ENCODE measurements at places on chromosomes 6 and 20.

GRCh38 chr20:54257071-54257816, 49.4 kb downstream of the PFDN4 start:
- no peaks in the 10 kb centered on the region for H3K4me1 ChIP-seq
- no peak overlapping the region for H3K27ac ChIP-seq
- no peak overlapping the region for H3K4me3 ChIP-seq
- no peaks in the 10 kb centered on the region for H3K27me3 ChIP-seq

DNA sequence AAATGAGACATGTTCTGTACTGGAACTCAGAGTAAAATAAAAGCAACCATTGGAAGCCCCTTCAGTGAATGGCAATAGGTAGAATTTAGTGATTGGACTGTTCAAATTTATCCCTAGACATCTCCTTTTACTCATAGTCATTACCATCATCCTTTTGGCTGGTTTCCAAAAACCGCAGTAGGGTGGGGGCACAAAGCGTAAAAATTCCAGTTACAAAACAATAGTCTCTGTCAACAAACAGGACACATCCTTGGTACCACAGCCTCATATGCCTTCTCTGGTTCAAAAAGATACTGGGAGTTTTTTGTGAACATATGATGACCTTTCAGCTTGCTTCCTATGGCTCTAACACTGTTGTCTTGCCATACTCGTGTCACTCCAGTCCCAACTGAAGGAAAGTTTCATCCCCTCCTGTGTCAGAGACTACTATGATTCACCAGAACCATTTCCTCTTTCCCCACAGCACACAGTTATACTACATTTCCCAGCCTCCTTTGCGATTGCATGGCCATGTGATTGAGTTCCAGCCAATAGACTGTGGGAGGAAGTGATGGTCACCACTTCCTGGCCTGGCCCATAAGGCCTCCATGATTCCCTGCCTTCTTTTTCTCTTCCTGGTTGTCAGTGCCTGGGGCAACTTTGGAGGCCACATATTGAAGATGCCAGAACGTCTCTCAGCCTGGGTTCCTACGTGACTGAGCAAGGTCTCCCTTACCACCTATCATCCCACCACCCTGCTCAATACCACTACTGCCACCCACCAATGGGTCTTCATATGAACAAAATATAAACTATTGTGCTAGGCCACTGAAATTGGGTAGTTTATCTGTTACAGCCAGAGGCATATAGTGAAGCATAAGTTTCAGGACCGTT, 162.4 kb downstream of the ID4 start:
- no peaks in the 10 kb centered on the region for H3K4me1 ChIP-seq
- H3K4me3 ChIP-seq, result no peak overlapping the region
- no peaks in the 10 kb centered on the region for H3K36me3 ChIP-seq
- DNase-seq, result peak; percentile 4
- H3K27me3 ChIP-seq, result no peaks in the 10 kb centered on the region
- H3K27ac ChIP-seq, result no peak overlapping the region

DNA sequence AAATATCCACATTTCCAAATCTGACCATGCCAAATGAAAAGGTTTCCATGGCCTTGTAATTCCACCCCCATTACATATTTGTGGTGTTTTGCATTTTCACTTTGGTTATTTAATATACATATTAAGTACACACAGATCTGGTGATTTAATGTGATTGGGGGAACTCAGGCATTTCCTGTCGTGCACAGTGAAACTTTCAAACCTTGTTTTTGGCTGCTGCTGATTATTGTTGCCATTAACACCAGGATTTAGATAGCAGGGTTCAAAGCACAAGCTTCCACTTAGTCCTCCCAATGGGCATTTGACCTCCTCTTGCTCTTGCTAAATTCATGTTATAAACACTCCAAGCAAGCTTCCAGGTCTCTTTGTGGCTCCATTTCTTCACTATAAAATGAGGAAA, 166.5 kb downstream of the SOBP start:
- peaks cover 18% of the 10 kb centered on the region for H3K4me1 ChIP-seq
- no peak overlapping the region for H3K27ac ChIP-seq
- DNase-seq, result no peak
- H3K27me3 ChIP-seq, result no peaks in the 10 kb centered on the region

- no peak overlapping the region for H3K27ac ChIP-seq
- H3K27me3 ChIP-seq, result no peaks in the 10 kb centered on the region
- H3K4me1 ChIP-seq, result peaks cover 6% of the 10 kb centered on the region
- H3K4me3 ChIP-seq, result no peak overlapping the region
Observed at GRCh38 chr20:38196592-38196991, 31.5 kb upstream of the TGM2 start.

DNA sequence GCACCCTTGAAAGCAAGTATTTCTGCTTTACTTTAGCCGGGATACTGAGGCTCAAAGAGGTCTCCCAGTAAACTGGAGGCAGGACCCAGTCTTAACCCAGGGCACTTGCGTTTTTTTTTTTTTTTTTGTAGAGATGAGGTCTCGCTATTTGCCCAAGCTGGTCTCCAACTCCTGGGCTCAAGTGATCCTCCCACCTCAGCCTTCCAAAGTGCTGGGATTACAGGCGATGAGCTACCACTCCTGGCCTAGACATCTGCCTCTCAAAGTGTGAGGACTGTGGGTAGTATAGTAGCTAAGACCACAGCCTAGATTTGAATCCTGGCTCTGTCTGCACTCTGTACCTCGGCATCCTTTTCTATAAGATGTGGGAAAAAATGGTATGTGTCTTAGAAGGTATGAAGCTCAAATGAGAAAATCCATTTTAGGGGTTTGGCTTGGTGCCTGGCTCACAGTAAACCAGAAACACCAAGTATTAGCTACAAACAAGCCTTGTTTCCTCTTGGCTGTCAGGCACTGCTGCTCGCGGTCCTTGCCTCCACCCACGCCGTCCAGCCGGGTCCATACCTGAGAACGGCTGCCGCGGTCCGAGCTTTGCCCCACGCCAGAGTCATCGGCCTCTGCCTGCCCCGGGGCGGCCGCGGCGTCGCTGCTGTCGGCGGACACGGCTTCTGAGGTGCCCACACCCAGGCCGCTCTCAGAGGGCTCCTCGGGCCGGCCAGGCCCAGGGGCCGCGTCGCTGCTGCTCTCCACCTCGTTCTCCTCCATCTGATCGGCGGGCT, 1.2 kb downstream of the ZNF335 start:
- peaks cover 36% of the 10 kb centered on the region for H3K4me1 ChIP-seq
- H3K27me3 ChIP-seq, result no peaks in the 10 kb centered on the region
- peak; percentile 56 for DNase-seq
- peaks cover 31% of the 10 kb centered on the region for H3K36me3 ChIP-seq
- H3K4me3 ChIP-seq, result peak overlapping the region; percentile 95

DNA sequence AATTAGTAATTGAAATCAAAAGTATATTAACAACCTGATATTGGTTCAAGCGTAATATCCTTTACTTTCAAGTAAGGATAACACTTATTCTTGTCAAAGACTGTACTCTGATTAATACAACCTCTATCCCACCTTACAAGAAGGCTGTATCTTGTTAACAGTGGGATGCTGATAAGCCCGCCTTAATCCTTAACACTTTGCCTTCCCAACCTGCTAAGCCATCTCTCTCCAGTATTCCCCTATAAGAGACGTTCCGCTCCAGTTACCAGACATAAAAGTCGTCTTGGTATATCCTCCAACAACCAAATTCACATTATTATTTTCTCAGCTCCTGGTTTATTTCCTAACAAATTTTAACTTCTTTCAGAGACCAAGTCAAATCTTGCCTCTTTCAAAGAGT, 2.0 kb downstream of the BTBD9 start:
- no peaks in the 10 kb centered on the region for H3K36me3 ChIP-seq
- H3K4me3 ChIP-seq, result no peak overlapping the region
- DNase-seq, result no peak
- H3K27me3 ChIP-seq, result no peaks in the 10 kb centered on the region
- peaks cover 18% of the 10 kb centered on the region for H3K4me1 ChIP-seq
- H3K27ac ChIP-seq, result no peak overlapping the region

DNA sequence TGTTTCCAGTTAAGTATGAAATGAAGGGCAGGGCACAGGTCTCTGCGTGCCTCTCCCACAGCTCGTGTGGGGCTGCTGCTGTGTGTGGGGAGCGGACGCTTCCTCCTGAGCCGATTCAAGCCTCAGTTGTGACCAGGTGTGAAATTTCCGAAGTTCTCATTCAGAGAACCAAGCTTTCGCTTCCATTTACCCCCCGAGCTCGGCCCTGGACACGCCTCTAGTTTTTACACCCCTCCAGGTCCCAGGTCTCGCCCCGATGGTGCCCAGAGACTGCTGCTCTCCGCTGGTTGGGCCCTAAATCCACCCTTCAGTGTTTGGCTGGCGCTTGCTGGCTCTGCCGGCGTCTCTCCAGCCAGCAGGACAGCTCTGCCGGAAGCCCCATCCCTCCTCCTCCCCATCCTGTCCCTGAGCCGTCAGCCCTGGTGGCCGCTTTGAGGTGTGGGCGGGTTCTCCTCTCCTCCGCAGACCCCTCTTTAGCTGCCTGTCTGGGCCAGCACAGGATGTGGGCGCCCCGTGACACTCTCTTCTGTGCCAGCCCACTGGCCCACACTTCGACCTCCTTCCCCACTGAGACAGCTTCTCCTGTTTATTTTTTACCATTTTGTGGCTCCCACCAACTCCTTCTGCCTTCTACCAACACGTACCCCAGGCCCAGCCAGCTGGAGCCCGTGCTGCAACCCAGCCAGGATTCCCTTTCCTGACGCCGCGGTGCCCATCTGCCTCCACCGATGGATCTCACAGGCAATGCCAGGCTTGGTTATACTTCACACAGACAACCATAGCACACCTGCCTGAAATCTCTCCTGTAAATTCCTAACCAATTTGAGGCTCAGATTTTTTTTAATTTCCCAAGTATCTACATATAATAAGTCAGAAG, 142.8 kb downstream of the DLL1 start:
- peaks cover 3% of the 10 kb centered on the region for H3K27me3 ChIP-seq
- no peaks in the 10 kb centered on the region for H3K36me3 ChIP-seq
- peaks cover 90% of the 10 kb centered on the region for H3K4me1 ChIP-seq

DNA sequence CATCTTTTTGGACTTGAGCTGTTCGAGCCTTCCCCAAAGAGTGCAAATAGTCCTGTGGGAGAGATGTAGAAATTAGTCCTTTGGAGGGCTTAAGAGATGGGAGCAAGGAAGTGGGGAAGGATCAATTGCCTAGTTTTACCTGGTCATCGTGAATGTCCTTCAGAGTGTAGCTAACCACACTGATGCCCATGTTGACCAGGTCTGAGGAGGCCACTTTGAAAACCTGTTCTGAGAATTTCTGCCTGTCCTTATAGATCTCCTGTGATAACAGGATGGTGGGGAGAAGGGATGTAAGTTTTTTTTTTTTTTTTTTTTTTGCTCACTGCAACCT, 2.0 kb downstream of the FLOT1 start:
- peaks cover 74% of the 10 kb centered on the region for H3K4me1 ChIP-seq
- H3K27me3 ChIP-seq, result no peaks in the 10 kb centered on the region
- peaks cover 34% of the 10 kb centered on the region for H3K36me3 ChIP-seq
- no peak overlapping the region for H3K27ac ChIP-seq

- no peak overlapping the region for H3K4me3 ChIP-seq
- no peak for DNase-seq
- H3K4me1 ChIP-seq, result no peaks in the 10 kb centered on the region
- H3K27me3 ChIP-seq, result no peaks in the 10 kb centered on the region
Observed at GRCh38 chr6:148179786-148180185, 162.9 kb upstream of the SASH1 start.

DNA sequence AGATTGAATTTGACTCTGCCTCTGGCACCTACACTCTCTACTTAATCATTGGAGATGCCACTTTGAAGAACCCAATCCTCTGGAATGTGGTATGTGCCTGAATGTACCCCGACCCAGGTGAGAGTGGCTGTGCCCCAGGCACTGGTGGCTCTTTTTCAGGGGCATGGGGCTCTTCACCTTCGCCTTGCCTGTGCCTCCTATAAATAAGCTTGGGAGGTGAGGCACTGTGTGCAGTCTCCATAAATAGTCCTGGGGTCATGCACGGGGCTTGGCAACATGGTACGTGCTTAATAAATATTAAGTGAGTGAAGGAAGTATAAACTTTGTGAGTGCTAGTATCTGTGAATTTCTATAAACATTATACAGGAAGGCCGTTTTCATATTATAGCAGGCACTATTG, 33.0 kb downstream of the GHRH start:
- H3K4me3 ChIP-seq, result no peak overlapping the region
- no peaks in the 10 kb centered on the region for H3K4me1 ChIP-seq
- H3K36me3 ChIP-seq, result peaks cover 95% of the 10 kb centered on the region
- no peak overlapping the region for H3K27ac ChIP-seq

- H3K4me1 ChIP-seq, result peaks cover 24% of the 10 kb centered on the region
- no peak overlapping the region for H3K4me3 ChIP-seq
- peak overlapping the region; percentile 47 for H3K27ac ChIP-seq
- H3K36me3 ChIP-seq, result no peaks in the 10 kb centered on the region
- no peaks in the 10 kb centered on the region for H3K27me3 ChIP-seq
Observed at GRCh38 chr6:3746119-3746691, 5.3 kb downstream of the PXDC1 start.

- H3K27me3 ChIP-seq, result no peaks in the 10 kb centered on the region
- H3K4me3 ChIP-seq, result no peak overlapping the region
- DNase-seq, result no peak
- H3K27ac ChIP-seq, result no peak overlapping the region
- H3K4me1 ChIP-seq, result no peaks in the 10 kb centered on the region
- H3K36me3 ChIP-seq, result no peaks in the 10 kb centered on the region
Observed at GRCh38 chr6:44512868-44513741, 125.6 kb downstream of the CDC5L start.

DNA sequence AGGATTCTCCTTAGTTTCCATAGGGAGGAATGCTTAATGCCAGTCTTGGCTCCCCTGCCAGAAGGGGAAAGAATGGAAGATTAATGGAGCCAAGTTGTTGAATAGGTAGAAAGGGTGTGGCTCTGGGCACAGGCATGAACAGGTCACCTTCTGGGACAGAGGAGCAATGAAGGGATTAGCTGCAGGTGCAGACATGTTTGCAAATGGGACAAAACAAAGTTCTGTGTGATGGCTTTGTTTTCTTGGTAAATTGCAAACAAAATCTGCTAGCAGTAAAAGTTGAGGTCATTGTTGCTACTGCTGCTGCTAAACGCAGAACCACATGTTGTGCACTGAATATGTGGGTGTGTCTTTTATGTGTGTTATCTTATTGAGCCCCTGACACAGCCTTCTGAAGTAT, 93.3 kb downstream of the PERP start:
- no peaks in the 10 kb centered on the region for H3K27me3 ChIP-seq
- H3K36me3 ChIP-seq, result no peaks in the 10 kb centered on the region
- H3K27ac ChIP-seq, result no peak overlapping the region
- no peaks in the 10 kb centered on the region for H3K4me1 ChIP-seq

DNA sequence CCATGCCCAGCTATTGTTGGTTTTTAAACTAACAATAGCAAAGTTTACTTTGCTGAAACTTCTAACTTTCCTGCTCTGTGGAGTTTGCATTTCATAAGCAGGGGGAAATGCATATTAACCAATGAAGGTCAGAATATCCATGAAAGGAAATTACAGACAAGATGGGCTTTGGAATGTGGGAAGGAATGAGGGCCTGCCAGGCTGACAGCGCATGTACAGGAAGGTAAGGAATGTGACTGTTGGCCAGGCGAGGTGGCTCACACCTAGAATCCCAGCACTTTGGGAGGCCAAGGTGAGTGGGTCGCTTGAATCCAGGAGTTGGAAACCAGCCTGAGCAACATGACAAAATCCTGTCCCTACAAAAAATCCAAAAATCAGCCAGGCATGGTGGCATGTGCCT, 49.6 kb downstream of the CDK5RAP1 start:
- peaks cover 16% of the 10 kb centered on the region for H3K36me3 ChIP-seq
- DNase-seq, result no peak
- no peaks in the 10 kb centered on the region for H3K27me3 ChIP-seq
- H3K4me3 ChIP-seq, result no peak overlapping the region
- H3K27ac ChIP-seq, result peak overlapping the region; percentile 67
- peaks cover 14% of the 10 kb centered on the region for H3K4me1 ChIP-seq

- no peaks in the 10 kb centered on the region for H3K27me3 ChIP-seq
- H3K4me3 ChIP-seq, result no peak overlapping the region
- H3K4me1 ChIP-seq, result peaks cover 6% of the 10 kb centered on the region
Observed at GRCh38 chr6:16718356-16718755, 42.9 kb downstream of the ATXN1 start.
